NCI-H1048 (cell line): ENCODE measurements at places on chromosomes 6 and 20.

DNA sequence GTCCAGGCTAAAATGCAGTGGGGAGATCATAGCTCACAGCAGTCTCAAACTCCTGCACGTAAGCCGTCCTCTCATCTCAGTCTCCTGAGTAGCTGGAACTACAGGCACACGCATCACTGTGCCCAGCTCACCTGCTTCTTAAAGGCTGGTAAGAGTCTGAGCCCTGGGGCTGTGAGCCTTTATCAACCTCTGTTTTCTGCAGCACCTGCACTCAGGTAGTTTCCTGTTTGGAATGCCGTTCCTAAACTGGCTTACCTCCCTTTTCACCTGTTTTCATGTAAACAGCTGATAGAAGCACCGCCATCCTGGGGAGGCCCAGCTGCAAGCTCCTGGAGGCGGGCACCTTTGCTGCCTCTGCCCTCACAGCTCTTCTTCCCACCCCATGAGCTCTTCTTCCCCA lies 45.4 kb downstream of the SLC24A3 start:
- DNase-seq: no peak

DNA sequence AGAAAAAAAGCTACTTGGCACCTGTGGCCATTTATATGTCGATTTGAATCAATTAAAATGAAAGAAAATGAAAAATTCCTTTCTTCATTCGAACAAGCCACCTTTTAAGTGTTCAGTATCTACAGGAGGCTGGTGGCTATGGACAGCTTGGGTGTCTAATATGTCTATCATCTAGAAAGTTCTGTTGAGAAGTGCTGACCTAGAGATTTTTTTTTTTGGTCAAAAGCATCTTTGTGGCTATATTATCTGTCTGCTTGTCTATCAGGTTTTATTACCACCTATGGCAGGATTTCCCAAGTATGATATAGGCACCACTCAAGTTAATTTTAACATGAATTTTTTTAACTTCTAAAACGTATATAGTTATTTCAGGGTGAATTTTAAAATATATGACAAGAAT lies 250.8 kb downstream of the TSHZ2 start:
- DNase-seq: no peak

DNA sequence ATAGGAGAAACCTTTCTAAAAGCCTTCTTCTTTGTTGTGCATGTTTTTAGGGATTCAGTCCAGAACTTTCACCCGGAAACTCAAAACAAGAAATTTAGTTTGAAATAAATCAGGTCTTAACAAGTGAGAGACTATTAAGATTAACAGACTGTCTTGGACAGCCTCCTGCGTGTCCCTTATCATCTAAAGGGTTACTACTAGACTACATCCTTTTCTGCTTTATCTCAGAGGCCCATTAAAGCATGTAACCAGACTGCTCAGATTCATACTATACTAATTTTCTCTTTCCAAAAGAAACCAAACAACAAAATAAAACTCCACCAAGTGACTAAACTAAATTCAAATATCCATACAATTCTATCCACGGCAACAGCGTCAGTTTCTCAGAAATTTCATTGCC lies 173.8 kb downstream of the GMPR start:
- no peak for DNase-seq

GRCh38 chr6:11065436-11066202 lies 21.5 kb upstream of the ELOVL2 start:
- no peak for DNase-seq

DNA sequence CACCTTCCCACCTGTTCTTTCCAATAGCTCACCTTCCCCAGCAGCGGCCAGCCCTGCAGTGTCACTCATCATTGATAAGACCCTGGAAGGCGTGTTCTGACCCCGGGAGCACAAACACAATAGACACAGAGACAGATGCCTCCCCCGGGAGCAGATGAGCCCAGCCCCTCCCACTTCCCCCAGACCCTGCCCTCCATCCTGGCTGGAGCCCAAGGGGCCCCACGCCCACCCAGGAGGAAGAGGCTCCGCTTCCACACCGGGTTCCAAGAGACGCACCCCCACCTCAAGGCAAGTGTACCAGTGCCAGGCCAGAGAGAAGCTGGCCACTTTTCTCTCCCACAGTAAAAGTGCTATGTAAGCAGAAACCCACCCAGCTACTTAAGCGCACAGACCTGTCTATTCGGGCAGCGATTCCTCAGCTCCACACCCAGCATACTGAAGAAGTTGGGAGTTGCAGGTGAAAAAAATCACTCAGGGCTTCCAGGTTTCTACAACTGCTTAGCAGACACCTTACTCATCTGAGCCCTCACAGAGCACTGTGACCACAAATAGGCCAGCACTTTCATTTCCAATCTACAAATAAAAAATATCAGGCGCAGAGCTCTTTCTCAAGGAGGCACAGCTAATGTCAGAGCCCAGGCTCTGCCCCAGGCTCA lies 93.4 kb upstream of the NXT1 start:
- DNase-seq: no peak

DNA sequence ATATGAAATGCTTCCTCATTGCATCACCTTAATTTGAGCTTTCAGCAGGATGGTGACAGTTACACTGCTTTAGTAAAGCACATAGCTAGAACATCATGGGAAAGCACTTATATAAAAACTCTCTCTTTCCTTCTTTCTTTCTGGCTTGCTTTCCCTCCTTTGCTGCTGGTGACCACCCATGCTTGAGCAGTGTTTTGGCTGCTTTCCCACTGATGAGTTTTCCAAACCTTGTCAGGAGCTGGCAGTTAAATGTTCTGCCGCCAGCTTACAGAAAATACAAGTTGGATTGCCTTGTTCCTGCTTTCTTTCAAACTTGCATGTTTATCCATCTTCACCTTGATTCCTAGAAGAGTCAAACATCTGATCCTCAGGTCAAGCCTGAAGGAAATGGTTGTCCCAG lies 323.9 kb downstream of the FOXA2 start:
- DNase-seq: no peak

DNA sequence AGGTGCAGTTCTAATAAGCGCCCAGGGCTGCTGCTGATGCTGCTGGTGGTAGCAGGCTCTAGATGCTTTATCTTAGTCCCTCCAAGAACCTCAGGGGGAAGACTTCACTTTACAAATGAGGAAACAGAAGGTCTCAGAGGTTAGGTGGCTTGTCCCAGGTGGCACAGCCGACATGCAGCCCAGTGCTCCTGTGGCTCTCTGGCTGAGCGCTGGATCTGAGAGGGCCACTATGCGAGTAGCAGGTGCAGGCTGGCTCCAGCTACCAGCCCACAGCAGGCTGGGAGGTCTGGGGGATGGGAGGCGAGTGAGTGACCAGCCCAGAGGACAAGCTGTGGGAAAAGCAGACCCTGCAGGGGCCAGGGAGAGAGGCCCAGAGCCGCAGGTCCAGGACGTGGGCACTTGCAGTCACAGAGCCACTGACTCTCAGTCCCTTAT lies 90.9 kb downstream of the PRND start:
- DNase-seq: no peak

- no peak for DNase-seq
Measured at GRCh38 chr20:49697071-49697470, 16.6 kb downstream of the B4GALT5 start.

DNA sequence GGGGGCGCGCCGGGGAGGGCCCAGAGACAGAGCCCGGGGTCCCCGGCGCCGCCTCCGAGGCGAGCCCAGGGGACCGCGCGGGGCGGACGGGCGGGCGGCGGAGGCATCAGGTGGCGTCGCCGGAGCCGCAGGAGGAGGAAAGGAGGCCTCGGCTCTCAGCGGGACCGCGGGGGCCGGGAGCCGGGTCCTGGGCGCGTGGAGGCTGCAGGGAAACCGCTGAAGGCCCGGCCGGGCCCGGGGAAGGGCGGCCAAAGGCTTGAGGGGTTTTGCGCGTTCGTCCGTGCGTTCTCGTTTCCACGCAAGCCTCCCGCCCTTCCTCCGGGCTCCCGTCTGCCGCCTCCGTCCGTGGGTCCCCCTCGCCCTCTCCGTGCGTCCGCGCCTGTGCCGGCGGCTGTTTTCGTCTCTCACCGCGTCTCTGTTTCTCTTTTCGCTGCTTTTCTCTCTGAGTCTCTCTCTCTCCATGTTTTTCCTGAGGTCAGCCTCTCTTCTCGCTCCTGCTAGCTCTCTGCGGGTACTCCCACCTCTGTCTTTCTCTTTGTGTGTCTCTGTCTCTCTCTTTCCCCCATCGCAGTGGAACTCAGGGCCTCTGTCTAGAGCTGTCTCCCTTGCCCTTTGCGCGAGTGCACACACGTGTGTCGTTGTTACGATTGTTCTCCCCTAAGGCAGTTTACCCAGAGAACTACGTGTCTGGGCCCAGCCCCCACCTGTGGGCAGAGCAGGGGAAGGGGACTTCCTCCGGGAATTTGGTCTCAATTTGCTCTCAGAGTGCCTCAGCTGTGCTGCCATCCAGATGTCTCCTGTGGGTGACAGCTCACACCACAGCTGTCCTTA lies 2.1 kb downstream of the IRF4 start:
- DNase-seq: no peak

DNA sequence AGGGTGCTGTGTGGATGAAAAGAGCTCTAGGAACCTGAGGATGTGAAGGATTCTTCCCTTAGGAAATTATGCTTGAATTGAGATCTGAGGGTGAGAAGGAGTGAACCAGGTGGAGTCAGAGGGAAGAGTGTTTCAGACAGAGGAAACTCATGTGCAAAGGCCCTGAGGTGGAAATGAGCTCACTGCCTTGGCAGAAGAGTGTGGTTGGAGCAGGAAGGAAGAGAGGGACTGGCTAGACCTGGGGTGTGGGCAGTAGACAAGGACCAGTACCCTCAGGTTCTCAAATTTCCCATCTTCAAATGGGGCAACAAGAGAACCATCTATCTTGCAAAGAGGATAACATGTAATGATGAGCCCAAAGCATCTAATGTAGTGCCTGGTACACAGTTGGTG lies 24.0 kb upstream of the GTSF1L start:
- DNase-seq: no peak

GRCh38 chr6:524803-525202 lies 132.1 kb downstream of the HUS1B start:
- no peak for DNase-seq
